ENCODE measurements at places on chromosomes 2 and 18. TPM values are rescaled to one million over a fixed set of nuclear protein-coding genes. Genes with fewer than 3 reads are reported as not detected.
A peak's percentile ranks its signal among the peaks of the same experiment; 100 is the strongest.

TSPYL6 gene
- polyA plus RNA-seq: not detected

DNA sequence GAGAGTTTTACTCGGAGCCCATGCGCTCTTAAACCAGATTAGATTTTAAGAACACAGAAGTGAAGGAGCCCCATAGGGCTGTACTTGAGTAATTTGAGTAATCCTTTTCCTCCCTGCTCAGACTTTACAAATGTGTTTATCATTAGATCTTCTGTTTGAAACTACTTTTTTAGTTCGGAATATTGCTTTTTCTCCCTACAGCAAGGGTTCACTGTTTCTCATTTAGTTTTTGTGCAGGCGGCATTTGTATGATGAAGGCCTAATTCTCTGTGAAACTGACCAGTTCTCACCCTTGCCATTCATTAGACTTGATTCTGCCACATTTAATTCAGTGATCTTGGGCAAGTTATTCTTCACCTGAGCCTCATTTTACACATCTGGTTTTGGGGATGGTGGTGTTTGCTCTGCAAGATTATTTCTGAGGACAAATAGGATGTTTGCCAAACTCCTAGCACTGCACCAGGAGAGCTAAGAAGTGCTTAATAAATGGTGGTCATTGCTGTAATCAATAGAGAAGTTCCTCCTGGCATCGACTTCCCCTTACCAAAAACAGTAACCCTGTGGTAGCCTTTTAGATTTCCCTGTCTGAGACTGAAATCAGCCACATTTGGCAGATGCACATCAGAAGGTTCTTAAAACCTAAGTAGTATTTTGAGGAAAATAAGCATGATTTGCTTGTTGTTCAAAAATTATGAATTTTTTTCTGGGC, 2.2 kb downstream of the B3GNT2 start:
- H3K4me3 ChIP-seq: peak overlapping the region; percentile 86
- DNase-seq: no peak
- no peaks in the 10 kb centered on the region for H3K36me3 ChIP-seq
- no peaks in the 10 kb centered on the region for H3K27me3 ChIP-seq
- H3K27ac ChIP-seq: peak overlapping the region; percentile 80

DNA sequence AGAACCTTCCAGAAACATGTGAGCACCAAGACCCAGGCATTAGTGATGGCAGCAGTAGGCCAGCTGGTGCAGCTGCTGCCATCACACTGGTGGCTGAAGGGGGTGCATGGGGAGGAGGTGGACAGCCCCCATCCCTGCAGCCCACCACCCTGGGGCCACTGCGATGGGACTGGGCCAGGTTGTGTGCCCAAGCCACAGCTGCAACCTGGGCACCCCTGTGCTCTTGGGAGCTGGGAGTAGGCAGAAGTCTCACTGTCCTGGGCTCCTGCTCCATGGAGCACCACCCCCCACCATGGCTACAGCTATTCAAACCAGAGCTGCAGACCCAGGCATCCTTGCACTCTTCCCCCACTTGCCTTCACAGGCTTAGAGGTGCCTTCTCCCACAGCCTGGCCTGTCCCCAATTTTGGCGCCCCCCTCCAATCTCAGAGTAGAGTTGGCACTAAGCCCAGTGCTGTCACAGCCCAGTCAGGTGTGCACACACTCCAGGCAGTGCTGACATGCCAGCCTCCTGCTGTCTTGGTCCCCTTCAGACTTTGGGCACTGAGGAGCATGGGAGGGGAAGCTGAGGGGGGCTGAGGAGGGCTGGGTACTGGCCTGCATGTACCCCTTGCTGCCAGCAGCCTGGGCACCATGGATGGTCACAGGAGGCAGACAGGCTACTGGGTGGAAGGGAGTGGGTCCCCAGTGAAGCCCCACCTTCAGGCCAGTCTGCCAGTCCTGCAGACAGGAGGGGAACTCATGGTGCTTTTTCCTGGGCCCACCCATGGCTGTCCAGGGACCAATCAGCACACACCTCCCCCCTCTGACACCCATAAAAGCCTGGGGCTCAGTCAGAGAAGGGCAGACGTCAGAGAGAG, 67.1 kb downstream of the CYP26B1 start:
- H3K36me3 ChIP-seq: no peaks in the 10 kb centered on the region
- no peaks in the 10 kb centered on the region for H3K27me3 ChIP-seq
- no peak overlapping the region for H3K27ac ChIP-seq
- no peak overlapping the region for H3K4me3 ChIP-seq

ADGRF3 gene
- polyA plus RNA-seq: not detected

DNA sequence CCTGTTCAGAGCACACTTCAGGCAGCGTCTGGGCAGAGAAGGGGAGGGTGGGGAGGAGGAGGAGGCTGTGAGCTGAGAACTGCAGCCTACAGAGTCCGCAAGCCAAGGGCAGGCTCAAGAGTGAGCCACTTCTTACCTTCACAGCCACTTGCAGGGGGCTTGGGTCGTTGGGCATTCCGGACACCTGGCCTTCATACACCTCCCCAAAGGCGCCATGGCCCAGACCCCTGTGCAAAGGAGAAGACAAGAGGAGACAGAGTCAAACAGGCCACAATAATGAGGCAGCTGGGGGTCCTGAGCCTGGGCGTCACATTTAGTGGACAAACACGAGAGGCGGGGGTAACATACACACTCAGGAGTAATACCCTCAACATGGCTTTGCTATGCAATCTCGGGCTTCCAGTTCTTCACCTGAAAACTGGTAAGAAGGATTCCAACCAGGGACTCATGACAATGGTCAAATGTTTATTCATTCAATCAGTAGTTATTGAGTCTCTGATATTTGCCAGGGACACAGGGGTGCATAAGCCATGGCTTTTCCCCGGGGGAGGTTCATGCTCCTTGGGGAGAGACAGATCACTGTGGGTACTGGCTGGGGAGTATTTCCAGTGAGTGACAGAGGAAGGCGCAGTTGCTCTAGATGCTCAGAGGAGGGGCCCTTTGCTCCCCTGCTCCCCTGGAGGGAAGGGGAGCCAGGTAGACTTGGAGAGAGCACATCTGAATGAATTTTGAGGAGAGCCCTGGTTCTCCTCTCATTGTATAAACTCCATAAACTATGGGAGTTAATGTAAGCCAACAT, 107.4 kb downstream of the CLIP4 start:
- H3K36me3 ChIP-seq: no peaks in the 10 kb centered on the region
- no peak overlapping the region for H3K4me3 ChIP-seq

EML6 gene
- 0.02 TPM for polyA plus RNA-seq

ASB1 gene
- 22.4 TPM for polyA plus RNA-seq

DNA sequence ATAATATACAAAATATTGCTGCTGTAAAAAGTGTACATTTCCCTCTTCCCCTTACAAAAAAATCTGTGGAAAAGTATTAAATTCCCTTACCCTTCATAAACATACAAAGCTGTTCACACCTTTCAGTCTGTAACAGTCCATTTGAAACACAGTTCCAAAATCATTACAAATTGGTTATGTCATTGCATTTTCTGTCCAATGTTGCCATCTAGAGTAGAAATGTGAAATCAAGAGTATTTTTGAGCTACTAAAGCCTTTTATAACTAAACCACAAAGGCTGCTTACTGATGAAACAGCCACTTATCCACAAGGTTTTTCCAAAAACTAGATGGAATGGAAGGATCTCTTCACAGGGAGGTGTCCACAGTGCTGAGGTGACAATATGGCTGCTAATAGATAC, 72.5 kb downstream of the SS18 start:
- no peaks in the 10 kb centered on the region for H3K27me3 ChIP-seq
- H3K4me3 ChIP-seq: no peak overlapping the region
- no peak for DNase-seq
- H3K4me1 ChIP-seq: no peaks in the 10 kb centered on the region
- no peak overlapping the region for H3K27ac ChIP-seq
- peaks cover 39% of the 10 kb centered on the region for H3K36me3 ChIP-seq

DNA sequence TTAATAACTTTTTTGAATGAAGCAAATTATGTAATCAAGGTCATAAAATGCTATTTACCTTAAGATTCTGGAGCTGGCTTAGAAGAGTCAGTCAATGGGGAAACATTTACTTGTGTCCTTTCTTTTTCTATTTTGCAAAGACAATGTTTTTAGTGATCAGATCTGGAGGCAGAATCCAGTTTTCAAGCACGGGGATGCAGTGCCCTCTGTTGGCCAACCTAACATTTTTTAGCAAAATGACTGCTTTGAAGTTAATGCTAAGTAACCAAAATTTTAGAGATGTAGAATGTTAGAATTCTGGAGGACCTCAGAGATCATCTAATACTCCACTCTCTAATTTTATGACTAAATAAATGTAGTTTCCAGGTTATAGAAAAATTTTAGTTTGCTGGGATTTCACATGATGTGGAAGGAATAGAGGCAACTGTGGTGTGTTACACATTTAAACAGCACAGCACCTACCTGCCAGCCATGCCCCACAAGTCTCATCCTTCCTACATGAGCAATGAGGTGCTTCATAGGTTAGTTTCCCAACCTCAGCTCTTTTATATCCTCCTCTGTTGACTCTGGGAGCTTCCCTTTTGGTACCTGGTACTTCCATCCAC, 23.6 kb upstream of the SLC9A4 start:
- no peaks in the 10 kb centered on the region for H3K4me1 ChIP-seq
- no peaks in the 10 kb centered on the region for H3K36me3 ChIP-seq
- peak; percentile 49 for DNase-seq
- no peaks in the 10 kb centered on the region for H3K27me3 ChIP-seq
- H3K27ac ChIP-seq: no peak overlapping the region
- H3K4me3 ChIP-seq: no peak overlapping the region

DNA sequence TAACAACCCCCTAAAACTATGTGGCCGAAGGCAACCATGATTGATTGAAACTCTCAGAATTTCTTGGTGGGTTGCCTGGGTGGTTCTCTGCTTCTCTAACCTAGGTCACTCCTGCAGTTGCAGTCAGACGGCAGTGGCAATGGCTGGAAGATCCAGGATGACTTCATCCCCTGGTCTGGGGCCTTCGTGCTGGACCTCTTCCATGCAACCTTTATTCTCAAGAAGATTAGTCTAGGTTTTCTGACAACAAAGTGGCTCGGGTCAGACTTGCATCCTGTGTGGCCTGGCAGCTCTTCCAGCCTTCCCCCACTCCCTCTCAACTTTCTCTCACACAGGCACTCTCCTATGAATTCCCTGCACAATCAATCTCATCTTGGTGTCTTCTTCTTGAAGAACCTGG, 76.4 kb downstream of the METTL4 start:
- no peak overlapping the region for H3K4me3 ChIP-seq
- H3K27me3 ChIP-seq: no peaks in the 10 kb centered on the region

DNA sequence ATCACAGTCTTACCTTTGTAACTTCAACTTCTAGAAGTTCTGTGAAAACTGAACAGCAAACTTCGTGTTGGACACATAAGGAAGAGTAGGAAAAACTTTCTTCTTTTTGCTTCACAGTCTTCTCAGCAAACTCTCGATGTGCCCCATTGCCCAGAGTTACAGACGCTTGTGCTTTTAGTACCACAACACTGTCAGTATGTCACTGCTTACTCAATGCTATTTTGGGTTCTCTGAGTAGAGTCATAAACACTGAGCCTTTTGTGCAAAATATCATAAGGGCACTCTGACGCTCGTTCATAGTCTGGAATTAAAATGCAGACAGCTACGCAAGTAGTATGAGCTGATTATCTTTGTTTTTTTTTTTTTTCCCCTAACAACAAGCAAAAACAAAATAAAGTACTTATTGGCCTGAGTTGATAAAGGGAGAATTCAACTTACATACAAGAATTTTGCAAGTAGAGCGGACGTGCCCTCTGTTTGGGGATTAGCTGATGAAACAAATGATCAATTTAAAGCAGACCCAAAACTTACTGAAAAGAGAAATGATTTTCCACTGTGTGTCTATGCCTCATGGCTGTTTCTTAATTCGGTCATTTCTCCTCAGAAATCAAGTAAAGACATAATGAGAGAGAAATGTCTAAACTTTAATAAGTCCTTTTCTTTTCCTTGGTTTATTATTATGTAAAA, at the start of gene CDH19:
CDH19 (minus strand) TSS at position 150 of the 687 bp plus-strand sequence. CDS start 31,886 bp downstream, outside the sequence.
- no peaks in the 10 kb centered on the region for H3K36me3 ChIP-seq
- no peaks in the 10 kb centered on the region for H3K4me1 ChIP-seq
- no peak within 1 kb of the TSS for H3K4me3 ChIP-seq

DNA sequence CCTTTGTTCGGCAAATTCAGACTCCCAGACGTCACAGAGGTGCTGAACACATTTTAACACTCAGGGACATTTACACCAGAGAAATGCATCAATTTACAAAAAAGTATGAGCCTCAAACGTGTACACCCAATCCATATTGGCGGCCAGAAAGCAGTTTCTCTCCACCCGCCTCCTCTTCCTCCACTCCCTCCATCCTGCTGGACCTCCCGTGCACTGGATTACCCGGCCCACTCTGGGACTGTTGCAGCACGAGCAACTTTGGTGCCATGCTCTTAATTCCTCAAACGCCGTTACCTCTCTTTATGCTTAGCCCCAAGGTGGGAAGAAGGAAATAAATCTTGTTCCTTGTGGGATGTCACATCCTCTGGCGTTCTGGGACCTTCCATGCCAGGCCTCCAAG, 243.4 kb downstream of the ZNF516 start:
- H3K4me1 ChIP-seq: no peaks in the 10 kb centered on the region
- no peak for DNase-seq
- H3K27me3 ChIP-seq: no peaks in the 10 kb centered on the region

DNA sequence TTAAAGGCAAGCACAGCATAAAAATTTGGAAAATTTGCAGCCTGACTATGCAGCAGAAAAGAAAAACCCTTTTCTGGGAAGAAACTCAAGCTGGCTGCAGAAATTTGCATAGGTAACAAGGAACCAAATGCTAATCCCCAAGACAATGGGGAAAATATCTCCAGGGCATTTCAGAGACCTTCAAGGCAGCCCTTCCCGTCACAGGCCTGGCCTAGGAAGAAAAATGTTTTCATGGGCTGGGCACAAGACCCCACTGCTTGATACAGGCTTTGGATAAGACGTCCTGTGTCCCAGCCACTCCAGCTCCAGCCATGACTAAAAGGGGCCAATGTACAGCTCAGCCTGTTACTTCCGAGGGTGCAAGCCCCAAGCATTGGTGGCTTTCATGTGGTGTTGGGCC, 717.6 kb downstream of the TDRD15 start:
- H3K4me3 ChIP-seq: no peak overlapping the region
- no peaks in the 10 kb centered on the region for H3K36me3 ChIP-seq
- no peak overlapping the region for H3K27ac ChIP-seq
- H3K4me1 ChIP-seq: no peaks in the 10 kb centered on the region

GRCh38 chr2:66929632-66930338, 467.3 kb upstream of the ETAA1 start:
- H3K4me1 ChIP-seq: no peaks in the 10 kb centered on the region
- H3K27me3 ChIP-seq: no peaks in the 10 kb centered on the region
- no peaks in the 10 kb centered on the region for H3K36me3 ChIP-seq

ECEL1 gene
- polyA plus RNA-seq: not detected

All from CD4-positive, alpha-beta memory T cell (primary cell).